ENCODE measurements at places on chromosomes 7 and 10.

DNA sequence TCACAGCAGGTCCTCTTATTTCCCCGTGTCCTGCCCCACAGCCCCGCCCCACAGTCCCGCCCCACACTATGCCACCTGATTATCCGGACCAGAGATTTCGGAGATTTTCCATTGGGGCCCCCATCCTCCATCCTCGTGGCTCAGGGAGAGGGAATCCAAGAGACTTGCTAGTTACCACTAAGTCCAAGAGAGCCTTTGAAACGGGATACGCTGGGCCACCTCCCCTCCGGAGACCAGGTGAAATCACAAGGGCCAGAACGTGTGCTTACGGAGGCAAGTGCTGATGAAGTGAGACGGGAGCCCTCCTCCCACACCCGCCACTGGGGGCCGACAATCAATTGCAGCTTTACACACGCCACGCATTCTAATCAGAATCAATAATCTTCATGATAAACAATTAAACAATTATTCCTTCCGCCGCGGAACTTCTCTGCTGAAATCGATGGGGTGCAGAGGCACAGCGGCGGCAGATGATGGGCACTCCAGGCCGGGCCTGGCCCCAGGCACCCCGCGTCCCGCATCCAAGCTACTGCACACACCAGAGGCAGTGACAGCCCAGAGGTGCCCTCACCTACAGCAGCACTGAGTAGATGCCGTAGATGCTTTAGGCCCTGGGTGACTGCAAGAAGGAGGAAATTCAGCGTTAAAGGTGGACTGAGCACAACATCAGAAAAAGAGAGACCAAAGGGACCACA is 534.0 kb upstream of the FOXK1 start:
- DNase-seq: no peak

- peak; percentile 98 for DNase-seq
Observed at GRCh38 chr10:5684318-5684970, at the start of gene TASOR2. Gene TASOR2, plus strand, starts transcription at chr10:5684838. Its CDS starts 35,805 bp downstream, at chr10:5720643.

- DNase-seq: peak; percentile 88
Observed at GRCh38 chr10:14648005-14648765, 126.5 kb downstream of the FAM107B start.

- DNase-seq: no peak
Observed at GRCh38 chr7:68770649-68771048, 827.6 kb upstream of the AUTS2 start.

DNA sequence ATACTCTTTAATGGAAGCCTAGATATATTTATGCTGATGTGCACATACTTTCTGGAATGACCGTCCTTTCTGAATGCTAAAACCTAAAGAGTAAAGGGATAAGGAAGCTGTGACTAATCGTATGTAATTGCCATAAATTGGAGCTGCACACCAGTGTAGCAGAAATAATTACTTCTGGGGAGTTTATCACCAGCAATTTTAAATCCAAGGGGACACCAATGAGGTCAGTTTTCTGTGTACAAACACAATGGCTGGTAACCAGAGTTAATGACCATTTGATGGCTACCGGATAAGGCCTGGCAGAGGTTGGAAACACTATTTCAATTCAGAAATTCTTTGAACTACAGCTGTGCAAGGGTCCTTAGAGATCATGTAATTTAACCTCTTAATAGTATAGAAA is 670.1 kb downstream of the REEP3 start:
- no peak for DNase-seq

- DNase-seq: peak; percentile 68
Observed at GRCh38 chr7:351681-352480, 61.9 kb downstream of the FOXL3 start.

Measured in CD4-positive, alpha-beta T cell treated with Interleukin-21 for 1 hour (primary cell).